Lower lobe of right lung (tissue), 2 donors: ENCODE measurements at places on chromosomes 13 and 19.

- DNase-seq: no peak
These were observed 227.2 kb downstream of the FOXO1 start for GRCh38 chr13:40438999-40439797.

- DNase-seq: no peak
These were observed 184.0 kb upstream of the UBL3 start for GRCh38 chr13:30034458-30034795.

DNA sequence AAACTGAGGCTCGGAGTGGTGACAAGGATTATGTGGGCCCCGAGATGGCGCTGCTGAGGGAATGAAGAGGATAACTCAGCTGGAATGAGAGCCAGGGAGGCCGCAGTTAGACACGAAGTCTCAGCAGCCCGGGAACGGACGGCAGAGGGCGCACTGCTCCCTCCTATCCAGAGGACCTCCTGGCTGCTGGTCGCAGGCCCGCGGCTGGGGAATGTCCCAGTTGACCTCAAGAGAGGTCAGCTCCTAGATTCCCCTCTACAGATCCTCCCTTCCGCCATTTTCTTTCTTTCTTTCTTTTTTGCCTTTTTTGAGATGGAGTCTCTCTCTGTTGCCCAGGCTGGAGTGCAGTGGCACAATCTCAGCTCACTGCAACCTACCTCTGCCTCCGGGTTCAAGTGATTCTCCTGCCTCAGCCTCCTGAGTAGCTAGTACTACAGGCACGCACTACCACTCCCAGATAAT is 24.1 kb upstream of the ASPDH start:
- DNase-seq: peak; percentile 86

DNA sequence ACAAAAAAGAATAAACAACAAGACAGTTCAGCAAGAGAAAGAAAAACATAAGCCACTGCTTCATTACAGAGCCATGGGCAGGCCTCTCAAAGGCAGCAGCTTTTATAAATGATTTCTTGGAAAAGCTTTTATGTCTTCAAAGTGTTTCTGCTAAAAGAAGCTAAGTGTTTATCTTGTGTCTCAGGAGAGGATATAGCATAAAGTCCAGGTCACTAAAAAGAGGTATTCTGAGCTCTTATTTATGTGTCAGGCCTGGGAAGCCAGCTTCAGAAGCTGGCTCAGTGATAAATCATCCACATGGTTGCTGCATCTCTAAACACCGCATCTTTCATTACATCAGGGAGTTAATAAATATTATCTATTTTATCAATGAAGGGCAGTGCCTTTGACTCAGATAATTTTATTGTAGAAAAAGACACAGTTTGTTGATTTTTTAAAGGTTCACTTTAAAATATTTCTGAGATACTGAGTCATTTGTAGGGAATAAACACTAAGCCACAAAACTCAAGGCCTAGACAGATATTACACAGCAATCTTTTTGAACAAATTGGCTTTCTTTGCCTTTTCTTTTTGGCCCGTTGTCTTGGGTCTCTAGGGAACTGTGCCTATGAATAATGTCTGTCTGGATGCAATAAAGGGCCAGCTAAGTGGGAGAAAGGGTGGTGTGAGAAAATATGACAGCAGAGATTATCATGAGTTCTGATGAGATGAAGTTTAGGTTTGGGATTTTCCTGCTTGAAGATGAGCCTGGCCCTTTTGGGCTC is 1086.6 kb downstream of the UQCRFS1 start:
- no peak for DNase-seq

GRCh38 chr19:54030895-54031586 is 32.7 kb downstream of the VSTM1 start:
- DNase-seq: no peak

DNA sequence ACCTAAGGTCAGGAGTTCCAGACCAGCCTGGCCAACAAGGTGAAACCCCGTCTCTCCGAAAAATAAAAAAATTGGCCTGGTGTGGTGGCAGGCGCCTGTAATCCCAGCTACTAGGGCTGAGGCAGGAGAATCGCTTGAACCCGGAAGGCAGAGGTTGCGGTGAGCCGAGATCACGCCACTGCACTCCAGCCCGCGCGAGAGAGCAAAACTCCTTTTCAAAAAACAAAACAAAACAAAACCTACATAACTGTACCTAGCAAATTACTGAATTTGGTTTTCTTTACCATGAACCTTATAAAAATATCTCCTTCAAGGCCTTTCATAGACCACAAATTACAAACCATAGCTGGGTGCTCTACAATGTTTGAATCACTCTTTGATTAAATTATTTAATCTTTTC is 760 bp downstream of the ZNF91 start:
- peak; percentile 60 for DNase-seq

DNA sequence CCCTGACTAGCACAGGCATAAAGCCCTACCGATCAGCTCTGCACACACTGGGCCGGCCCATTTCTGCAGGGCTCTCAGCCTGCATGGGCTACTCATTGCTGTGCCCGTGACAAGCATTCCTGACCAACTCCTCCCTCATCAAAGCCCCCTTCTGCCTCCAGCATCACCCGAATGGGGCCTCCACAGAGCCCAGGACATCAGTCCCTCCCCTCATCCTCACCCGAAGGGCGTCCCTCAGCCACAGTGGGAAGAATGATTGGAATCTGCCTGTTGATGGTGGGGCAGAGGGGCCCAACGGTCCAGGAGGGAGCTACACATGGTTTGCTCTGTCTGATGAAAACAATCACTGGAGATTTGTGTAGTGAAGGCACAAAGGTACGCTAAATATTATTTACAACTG is 43.8 kb downstream of the SERP2 start:
- no peak for DNase-seq

DNA sequence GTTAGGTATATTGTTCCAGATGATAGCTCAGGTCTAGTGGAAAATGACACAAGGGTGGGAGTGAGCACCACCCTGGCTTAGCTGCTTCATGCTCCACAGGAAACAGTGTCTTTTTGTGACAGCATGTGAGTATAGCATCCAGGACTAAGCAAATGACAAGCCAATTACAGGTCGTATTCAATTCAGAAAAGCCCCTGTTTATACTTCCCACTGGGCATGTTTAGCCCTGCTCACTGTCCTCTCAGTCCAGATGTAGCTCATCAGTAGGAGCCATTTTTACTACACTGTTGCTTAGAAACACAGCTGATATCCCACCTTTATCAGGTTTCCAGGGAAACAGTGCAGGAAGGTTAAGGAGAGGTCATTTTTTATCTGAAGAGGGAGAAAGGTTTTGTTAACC is 8.0 kb downstream of the ABHD13 start:
- DNase-seq: no peak

DNA sequence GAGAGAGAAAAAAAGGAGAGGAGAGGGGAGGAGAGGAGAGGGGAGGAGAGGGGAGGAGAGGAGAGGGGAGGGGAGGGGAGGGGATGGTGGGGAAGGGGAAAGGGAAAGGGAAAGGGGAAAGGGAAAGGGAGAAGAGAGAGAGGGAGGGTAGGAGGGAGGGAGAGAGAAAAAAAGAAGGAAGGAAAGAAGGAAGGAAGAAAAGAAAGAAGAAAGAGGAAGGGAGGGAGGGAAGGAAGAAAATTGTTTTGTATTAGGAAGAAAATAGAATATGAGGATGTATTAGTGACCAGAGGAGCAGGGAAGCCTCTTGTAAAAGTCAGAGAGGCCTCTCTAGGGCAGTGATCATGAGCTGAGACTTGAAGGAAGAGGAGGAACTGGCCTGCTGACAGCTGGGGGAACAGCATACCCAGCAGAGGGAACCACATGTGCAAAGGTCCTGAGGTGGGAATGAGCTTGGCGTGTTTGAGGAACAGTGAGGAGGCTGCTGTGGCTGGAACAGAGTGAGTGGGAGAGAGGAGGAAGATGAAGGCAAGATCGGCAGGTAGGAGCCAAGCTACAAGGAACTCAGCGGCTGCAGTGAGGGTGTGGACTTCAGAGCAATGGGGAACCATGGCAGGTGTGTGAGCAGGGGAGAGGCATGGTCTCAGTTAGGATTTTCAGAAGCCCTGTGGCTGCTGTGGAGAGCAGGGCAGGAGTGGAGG is 9.6 kb upstream of the KCNN1 start:
- DNase-seq: no peak

DNA sequence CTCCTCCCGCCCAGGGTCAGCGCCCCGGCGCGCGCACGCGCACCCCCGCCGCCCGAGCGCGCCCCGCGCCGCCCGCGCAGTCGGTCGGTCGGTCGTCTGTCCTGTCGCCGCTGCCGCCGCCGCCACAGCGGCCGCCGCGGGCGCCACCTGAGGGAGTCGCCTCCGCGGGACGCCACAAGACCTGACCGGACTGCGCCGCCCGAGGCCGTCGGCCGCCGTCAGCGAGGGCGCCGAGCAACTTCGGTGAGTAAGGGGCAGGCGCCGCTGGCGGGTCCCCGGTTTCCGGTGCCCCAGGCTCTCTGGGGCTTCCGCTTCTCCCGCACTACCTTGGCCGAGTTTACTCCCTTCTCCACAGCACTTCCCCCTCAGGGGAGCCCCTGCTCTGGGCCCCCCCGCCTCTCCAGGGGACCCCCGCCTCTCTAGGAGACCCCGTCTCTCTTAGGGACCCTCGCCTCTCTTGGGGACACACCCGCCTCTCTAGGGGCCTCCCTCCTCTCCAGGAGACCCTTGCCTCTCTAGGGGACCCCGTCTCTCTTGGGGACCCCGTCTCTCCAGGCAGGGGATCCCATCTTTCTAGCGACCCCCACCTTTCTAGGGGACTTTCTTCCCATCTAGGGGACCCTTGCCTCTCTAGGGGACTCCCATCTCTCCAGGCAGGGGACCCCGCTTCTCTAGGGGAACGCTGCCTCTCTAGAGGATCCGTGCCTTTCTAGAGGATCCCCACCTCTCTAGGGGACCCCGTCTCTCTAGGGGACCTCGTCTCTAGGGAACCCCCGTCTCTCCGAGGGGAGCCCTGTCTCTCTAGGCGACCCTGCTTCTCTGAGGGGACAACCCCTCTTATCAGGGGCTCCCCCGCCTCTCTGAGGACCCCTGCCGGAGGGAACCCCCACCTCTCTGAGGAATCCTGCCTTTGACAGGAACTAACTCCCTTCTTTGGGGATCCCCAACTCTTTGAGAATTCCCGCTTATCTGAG is 19.3 kb upstream of the GATAD2A start:
- DNase-seq: peak; percentile 76

- DNase-seq: no peak
These were observed 44.0 kb downstream of the PCDH17 start for GRCh38 chr13:57675526-57675925.

- no peak for DNase-seq
These were observed 131.5 kb downstream of the DLEU7 start for GRCh38 chr13:50711996-50712395.

GRCh38 chr19:1070576-1070930 is 3.6 kb downstream of the ARHGAP45 start:
- DNase-seq: peak; percentile 48

DNA sequence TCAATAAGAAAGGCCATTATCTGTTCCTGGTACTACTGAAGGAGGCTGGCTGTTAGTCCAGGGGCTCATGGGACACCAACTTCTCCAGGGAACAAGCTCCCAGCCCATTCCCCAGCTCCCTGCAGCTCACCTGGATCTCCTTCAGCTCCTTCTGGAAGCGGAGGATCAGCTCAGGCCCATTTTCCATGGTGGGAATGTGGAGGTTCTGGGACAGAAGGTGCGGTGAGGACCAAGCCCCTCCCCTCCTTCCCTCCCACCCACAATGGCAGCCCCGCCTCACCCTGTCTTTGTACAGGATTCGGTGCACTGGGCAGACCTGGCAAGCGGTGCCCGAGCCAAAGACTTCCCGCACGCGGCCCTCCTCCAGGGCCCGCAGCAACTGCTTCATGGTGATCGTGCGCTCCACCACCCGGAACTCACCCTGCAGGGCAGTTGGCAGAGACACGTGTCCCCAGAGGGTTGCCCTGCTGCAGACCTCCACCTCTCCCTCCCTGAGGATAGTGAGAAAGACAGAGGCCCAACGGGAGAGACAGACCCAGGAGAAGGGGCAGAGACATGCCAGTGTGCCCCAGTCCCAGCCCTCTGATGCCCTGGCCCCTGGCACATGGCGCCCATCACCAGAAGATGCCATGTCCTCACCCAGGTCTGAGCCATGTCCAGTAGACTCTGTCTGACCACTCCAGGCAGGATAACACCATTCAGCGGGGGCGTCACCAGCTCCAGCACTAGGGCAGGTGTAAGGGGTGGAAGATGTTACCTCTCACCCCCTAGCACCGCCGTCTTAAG is 14.3 kb downstream of the BCAT2 start:
- DNase-seq: no peak

DNA sequence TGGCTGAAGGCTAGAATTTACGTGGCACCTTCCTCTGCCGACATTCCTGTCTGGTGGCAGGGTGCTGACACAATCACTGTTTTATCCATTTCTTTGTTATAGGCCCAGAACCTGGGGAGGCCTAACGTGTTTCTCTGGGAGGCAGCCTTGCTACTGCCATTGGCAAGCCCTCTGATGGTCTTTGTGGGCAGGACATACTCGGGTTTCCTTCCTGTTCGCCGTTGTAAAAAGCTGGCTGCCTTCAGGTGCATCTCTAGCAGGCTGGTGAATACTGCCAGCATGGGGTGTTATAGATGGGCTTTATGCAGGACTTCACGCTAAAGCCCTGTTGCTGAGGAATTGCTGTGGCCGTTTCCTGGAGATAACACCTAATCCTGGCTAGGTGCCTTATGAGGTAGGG is 28.1 kb downstream of the B3GLCT start:
- DNase-seq: no peak

DNA sequence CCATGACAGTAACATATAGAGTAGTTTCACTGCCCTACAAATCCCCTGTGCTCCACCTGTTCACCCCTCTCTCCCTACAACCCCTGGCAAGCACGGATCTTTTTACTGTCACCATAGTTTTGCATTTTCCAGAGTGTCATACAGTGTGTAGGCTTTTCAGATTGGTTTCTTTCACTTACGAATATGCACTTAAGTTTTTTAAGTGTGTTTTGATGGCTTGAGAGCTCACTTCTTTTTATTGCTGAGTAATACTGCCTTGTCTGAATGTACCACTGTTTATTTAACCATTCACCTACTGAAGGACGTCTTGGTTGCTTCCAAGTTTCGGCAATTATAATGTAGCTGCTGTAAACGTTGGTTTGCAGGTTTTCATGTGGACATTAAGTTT is 175.1 kb downstream of the ITGBL1 start:
- DNase-seq: no peak

- DNase-seq: no peak
These were observed 709.0 kb upstream of the ARGLU1 start for GRCh38 chr13:107276936-107277335.

GRCh38 chr13:87887459-87888123 is 216.4 kb downstream of the SLITRK5 start:
- no peak for DNase-seq

DNA sequence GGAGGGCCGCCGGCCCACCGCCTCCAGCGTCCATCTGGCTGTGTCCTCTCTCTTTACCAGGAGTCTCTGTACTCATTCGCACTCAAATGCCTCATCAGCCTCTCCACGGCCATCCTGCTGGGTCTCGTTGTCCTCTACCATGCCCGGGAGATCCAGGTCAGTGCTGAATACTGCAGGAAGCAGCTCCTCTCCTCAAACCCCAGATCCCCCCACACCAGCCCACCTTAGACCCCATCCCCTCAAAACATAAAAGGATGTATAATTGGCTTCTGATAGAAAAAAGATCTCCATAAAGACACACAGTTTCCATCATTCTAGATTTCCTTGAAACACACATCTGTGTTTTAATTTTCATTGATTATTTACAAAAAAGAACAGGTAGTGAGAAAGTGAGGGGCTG is 8.1 kb downstream of the KCNN1 start:
- DNase-seq: no peak
